NCI-H774 (cell line): ENCODE measurements at places on chromosomes 2 and 18.

DNA sequence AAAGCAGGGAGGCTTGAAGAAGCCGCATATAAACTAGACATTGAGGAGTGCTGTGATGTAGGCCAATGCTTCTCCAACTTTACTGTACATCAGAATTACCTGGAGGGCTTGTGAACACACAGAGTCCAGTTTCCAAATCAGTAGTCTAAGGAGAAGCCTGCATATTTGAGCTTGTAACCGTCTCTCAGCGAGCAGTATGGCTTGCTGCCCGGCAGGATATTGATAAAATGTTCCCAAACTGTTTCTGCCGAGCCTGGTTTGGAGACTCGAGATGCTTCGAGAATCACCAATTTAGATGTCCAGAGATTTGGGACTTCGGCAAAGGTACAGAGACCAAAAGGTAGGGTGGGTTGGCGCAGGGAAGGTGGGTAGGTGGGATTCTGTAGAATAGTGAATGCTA is 11.0 kb upstream of the RAB31 start:
- DNase-seq = no peak

GRCh38 chr18:46397174-46397573 is 259.8 kb downstream of the LOXHD1 start:
- no peak for DNase-seq

DNA sequence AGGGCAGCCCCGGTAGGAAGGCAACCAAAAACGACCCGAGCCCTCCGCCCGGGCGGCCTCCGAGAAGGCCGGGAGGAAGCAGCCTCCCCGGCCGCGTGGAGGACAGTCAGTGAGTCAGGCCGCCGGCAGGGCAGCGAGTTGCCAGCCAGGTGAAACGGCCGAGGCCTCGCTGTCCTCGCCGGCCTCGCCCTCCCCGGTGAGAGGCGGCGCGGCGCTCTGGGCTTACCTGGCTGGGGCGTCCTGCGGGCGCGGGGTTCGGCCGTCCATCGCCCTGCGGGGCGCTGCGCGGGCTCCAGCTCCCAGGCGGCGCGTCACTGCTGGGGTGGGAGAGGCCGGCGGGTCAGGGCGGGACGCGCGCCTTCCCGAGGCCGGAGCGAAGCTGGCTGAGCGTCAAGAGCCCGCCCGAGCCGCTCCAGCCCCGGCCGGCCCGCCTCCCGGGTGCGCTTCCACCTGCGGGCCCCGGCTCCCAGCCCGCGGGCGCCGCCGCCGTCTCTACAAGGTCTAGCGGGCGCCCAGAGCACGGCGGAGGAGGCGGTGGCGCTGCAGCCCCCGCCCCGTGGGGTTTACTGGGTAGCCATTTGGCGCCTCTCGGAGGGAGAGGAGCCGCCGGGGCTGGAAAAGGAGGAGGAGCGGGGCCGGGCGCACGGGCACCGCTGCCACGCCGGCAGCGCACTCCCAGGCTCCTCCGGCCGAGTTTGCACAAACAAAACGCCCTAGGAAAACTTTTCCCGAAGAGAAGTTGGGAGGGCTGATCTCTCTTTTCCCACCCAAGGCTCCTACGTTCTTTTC is 499 bp downstream of the COBLL1 start:
- DNase-seq = no peak

- no peak for DNase-seq
Observed at GRCh38 chr2:96205888-96206287, 2.7 kb downstream of the STARD7 start.

DNA sequence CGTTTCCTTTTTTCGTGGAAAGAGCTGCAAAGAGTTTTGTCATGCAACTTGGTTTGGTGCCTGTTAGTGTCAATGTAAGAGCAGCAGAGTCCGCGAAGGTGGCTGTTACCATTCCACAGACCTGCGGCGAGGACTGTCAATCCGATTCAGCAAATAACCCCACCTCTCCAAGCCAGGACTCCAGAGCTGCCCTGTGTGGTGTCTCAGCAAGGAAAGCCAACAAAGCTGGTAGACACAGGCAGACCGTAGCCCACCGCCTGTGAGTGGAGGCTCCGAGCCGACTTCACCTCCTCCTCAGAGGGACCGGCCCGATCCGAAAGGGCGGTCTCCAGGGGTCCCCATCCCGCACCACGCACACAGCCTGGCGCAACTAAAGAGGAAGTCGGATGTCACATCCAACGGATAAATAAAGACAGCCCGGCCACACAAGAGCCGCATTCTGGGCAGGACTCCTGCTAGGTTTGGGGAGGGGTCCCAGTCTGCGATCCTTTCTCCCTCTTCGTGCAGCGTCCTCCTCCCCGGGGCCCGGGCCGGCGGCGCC is 819 bp downstream of the ANKRD44 start:
- no peak for DNase-seq

DNA sequence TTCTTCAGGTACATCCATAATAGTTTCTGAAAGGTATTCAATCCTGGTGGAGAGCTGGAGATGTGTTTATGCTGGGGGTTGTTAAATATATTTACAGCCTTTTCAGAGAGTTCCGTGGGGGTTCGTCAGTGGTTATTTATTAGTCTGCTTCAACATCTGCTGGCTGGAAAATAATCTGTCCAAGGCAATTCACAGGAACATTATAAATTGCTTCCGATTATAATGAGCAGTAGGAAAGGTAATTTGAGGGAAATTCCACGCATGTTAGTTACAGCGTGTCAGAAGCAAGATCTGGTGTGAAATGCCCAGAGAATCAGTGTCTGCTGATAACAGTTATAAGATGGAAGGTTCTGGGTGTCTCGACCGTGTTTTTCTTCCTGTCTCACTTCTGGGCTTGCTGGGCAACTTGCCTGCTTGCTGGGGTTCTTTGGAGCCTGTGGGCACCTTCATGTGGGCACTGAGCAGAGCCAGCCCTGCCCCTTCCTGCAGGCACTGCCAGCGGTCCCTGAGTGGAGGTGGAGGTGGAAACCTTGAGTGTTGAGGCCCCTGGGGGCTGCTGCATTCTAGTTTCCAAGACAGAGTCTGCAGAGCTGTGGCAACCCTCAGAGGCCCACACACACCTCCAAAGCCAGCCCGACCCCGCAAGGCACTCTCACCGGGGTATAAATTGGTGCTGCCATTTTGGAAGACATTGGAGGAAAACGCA is 185.7 kb downstream of the FAM210A start:
- no peak for DNase-seq
